ENCODE measurements at places on chromosomes 5 and 9.
A peak's percentile ranks its signal among the peaks of the same experiment; 100 is the strongest.

DNA sequence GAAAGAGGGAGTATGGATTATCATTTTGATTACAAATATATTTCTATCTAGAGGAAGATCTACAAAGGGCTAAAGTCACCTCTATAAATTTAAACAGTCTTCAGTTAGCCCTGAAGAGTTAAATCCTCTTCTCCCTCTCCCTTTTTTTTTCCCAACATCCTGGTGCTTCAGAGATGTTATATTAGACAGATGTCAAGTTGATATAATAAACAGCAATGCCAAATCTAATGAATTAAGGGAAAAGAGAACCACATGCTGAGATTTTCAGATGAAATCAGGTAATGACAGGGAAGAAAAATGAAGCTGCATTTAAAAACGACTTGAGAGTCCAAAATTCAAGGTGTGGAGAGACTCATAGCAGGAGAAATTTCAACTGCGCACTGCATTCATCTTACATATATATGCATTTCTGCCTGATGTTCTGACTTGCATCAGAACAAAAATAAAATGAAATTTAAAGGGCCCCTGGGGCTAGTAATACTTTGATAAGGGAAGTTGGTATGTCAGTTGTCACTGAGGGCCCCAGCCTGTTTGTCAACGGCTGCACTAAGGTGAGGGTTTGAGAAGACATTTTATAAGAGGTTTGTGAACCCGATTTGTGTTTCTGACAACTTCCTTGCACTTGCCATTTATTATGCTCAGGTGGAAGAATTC, 338.9 kb upstream of the PANK3 start:
- no peak for DNase-seq

DNA sequence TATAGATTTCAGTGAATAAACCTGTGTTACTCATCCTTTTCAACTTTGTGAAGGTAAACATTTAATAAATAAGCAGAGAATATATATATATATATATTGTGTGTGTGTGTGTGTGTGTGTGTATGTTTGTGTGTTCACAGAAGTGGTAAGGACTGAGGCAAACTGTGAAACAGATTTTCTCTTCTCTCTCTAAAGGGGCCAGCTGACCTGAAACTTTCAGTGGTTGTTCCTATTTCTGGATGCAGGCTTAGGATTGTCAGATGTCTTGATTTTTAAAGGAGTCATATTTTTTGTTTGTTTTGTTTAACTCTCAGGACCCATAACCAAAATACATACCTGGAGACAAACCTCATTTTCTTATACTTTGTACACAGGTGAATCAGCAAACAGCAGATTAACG, 714.9 kb upstream of the MEF2C start:
- DNase-seq: no peak

- no peak for DNase-seq
These were observed 338.6 kb downstream of the EBF1 start for GRCh38 chr5:158761161-158761560.

- DNase-seq: no peak
These were observed 732 bp downstream of the SNAPC3 start for GRCh38 chr9:15423231-15423985.

DNA sequence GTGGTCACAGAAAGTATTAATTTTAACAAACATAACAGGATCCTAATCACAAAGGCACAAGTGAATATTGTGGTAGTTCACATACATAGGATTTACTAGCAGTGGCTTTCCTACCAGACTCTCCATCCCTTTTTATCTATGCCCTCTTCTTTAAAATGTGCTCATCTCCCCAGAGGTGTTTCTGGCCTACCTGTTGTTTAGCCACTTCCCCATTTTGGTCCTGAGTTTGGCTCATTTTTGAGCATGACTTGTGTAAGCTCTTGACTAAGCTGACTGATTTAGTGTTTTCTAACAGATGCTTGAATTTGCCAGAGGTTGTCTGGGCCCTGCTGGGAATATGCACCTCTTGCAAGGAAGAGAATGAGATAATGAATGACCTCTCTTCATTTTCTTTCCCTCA, 517.7 kb upstream of the CLINT1 start:
- no peak for DNase-seq

GRCh38 chr9:136342181-136343120, 15.1 kb downstream of the GPSM1 start:
- no peak for DNase-seq

DNA sequence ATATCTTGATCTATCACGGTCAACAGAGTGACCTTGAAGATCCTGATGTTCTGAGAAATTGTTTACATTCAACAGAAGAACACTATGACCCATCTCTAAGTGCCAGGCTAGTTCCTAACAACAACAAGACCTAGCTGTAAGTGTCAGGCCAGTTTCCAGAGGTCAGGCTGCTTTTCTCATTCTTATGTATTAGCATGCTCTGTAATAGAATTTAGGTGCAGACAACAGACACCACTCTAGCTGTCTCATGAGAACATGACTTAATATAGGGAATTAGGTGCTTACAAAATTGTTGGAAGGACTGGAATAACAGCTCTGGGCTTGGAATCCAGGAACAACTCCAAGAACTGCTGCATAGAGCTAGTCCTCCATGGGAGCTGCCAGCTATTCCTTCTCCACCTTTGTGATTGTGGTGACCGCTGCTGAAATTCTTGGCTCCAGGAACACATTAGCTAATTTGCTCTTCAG, 138.7 kb downstream of the SNX18 start:
- no peak for DNase-seq

DNA sequence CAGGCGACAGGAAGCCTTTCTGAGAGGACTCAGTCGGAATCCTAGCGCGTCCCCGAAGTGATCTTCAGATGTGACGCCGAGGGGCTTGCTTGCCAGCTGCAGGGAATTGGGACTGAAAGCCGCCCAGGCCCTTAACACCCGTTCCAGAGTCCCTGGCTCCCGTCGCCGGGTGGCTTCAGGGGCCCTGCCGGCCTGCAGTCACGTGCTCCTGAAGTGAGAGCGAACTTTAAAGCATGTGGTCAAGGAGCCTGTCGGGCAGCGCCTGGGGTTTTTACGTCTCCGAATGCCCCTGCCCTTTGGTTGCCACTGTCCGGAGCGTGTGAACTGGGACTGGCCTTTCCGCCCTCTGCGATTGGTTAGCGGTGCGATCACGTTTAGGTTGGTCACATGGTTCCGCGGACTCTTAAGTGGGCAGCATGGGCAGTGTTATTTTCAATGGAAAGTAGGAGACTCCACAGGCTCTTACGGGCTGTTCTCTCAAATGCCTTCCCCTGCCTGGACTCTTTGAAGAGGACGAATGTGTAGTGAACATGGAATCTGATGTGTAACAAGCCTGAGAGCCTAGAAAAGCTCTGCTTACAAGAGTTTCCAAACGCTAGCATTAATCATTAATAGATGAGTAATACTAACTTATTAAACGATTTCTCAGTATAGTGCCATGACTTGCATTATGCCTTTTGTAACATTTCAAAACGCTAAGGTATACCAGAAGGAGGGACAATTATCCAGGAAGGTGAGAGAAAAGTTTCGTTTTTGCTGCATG, 1.9 kb downstream of the VLDLR start:
- no peak for DNase-seq

- peak; percentile 30 for DNase-seq
These were observed 403.0 kb downstream of the ZNF608 start for GRCh38 chr5:124343451-124343867.

DNA sequence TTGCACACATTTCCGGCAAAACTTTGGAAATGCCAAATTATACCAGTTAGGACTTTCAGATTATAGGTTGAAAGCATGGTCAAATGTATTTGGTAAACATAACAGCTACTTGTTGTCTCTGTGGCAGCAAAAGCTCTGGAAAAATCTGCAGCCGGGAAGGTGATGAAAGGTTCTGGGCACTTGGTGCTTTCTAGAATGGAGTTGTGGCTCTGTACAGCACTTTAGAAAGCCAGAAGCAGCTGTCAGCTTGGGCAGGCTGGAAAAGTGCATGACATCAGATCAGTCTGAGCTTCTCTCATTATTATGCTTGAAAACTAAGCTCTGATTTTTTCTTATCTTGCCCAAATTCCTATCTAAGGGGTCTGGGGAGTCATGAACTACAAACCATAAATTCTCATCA, 118.6 kb upstream of the MAST4 start:
- DNase-seq: no peak

GRCh38 chr9:133115604-133116345, 5.3 kb downstream of the RALGDS start:
- no peak for DNase-seq

- DNase-seq: no peak
These were observed 1005.5 kb upstream of the PTPRD start for GRCh38 chr9:11618241-11618805.

- DNase-seq: no peak
These were observed 15.9 kb upstream of the RUFY1 start for GRCh38 chr5:179534431-179534830.

GRCh38 chr5:143826951-143827444, 15.0 kb downstream of the HMHB1 start:
- no peak for DNase-seq

- DNase-seq: no peak
These were observed 16.0 kb upstream of the SMIM32 start for GRCh38 chr5:136208916-136209315.

DNA sequence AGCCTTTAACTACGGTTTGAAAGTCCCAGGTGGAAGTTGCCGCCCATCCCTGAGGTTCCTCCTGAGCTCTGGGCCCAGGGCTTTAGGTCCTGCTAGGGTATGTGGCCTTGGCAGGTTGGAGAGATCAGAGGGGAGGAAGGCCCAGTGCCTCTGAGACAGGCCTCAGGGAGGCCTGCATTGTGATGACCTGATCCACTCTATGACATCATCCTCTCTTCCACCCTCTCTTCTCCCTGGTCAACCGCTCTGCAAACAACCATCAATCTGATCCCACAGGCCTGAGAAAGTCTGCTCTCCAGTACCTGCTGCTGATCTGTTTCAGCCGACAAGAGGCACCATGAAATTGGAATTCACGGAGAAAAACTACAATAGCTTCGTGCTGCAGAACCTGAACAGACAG, at the start of gene CCIN:
Gene CCIN (plus strand): TSS at position 223 of the 400 bp plus-strand sequence. CDS start 115 bp downstream, at position 338.
- no peak for DNase-seq

GRCh38 chr9:95907794-95908193, 32.3 kb downstream of the ERCC6L2 start:
- no peak for DNase-seq

DNA sequence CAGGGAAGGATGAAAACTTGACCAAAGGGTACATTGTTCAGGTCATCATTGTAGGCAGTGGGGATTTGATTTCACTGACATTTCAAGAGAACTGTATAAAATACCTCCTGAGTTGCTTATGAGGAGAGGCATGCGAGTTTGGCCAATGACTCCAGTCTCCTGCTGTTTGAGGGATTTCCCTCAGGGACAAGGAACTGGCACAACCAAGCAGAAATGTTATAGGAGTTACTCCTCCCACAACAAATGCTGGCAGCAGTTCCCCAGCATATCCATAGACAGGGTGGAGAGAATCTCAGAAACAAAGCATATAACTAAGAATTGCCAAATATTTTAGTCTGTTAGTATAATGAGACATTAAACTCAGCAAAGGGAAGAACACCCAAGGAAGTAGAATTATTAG, 47.2 kb upstream of the FBXL7 start:
- DNase-seq: no peak

GRCh38 chr9:11192993-11193392, 580.2 kb upstream of the PTPRD start:
- no peak for DNase-seq

DNA sequence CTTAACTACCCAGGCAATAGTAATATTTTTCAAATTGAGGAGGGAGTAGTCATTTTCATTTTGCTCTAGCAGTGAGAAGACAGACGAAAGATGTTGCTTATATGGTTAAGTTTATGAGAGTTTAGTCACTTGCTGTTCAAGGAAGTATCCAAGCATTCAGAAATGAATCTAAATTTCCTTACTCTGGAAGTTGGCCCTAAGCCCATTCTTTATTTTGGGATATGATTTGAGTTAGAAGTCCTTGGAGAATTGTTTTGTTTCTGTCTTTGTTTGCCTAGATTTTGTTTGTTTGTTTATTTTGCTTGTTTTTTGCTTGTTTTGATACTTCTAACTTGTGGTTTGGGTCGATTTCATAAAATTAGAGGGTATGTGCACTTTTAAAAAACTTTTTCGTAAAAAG, 146.4 kb upstream of the FGF10 start:
- no peak for DNase-seq

- no peak for DNase-seq
These were observed 85.5 kb downstream of the TEK start for GRCh38 chr9:27194401-27195091.

DNA sequence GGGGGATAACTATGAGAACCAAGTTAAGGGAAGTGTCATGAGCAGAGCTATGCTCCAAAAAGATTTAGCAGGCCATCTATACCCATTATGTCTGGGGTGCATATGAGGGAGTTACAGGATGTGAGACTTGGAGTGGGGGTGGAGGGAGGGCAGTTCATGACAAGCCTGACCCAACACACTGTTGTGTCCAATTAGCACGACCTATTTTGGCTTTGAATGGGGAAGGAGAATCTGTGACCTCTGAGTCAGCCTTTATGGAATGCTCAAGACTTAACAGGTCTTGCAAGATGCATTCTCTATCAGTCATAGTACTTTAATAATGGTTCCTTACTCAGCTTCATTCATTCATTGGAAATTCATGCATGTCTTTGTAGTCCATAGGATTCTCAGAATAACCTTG, 71.7 kb downstream of the GRIA1 start:
- no peak for DNase-seq

DNA sequence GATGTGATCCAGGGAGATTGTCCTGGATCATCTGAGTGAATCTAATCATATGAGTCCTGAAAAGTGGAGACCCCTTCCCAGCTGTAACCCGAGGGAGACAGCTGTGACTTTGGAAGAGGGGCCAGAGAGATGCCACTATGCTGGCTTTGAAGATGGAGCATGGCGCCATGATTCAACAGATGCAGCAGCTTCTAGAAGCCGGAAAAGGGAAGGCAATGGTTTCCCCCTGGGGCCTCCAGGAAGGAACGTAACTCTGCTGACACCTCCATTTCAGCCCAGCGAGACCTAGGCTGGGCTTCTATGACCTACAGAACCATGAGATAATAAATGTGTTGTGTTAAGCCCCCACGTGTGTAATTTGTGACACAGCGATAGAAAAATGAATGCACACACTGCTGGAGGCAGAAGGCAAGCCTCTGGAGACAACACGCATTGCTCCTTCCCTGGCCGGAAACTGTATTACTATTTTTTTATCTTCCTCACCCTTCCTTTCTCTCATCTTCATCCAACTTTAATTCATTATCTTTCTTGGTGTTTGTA, 16.6 kb upstream of the SARDH start:
- no peak for DNase-seq

- DNase-seq: no peak
These were observed 29.6 kb downstream of the MAML1 start for GRCh38 chr5:179762079-179762780.

DNA sequence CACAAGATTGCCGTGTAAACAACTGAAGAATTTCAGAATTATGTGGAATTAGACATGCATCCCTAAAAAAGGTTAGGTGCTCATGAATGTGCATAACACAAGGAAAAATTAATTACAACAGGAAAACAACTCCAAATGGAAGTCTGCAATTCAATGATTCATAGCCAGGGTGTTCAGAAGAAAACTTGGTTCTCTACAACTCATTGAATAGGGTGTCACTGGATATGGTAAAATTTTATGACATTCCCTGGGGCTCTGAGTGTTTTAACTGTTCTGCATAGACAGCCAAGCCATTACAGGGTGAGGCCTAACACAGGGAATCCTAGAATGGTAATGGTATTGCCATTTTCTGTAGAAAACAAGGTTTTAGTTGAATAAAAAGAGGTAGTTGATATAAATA, 24.4 kb upstream of the ZSWIM6 start:
- no peak for DNase-seq

Measured in NCI-H187 (cell line).